Hematopoietic multipotent progenitor cell (in vitro differentiated cells): ENCODE measurements at places on chromosomes 2 and 18. TPM values are rescaled to one million over a fixed set of nuclear protein-coding genes. Genes with fewer than 3 reads are reported as not detected.

DNA sequence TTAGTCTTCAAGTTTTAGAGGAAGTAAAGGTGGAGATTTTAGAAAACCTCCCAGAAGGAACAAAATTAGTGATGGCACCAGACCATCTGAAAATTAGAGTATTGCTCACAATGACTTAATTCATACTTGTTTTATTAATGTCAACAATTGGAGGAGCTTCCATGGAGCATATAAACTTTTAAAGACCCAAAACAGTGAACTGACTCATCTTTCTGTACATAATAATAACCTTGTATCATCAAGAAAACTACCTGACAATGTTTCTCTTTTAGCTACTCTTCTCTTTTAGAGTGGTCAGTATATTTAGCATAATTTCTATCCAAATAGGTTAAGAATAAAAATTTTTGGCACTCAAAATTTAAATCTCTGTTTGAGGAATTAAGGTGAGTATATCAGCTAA, 7.2 kb upstream of the ITGAV start:
- DNase-seq = no peak

DNA sequence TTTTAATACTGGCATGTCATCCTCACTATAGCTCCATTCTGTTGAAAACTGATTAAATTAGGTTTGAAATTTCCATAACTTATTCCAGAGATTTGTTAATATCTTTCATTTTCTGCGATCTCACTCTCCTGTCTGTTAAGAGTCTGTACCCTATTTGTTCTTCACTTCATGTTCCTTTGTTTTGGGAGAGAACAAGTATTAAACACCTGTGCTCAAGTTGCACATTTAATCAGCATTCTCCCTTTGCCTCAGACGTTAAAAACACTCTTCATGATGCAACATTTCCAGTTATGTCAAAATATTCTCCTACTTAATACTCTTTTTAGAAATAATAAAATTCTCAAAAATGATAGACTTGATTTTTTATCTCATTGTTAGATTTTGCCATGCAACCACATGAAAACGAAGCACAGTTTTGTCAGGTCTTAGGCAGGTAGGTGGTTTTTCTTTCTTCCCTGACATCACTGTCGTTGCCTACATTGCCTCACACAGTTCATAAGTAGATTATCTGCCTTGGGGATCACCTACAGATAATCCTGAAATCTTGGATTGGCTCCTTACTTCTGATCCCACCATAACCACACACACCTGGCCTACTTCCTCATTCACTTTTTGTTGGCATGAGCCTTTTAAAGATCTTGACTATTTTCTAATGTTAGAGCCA, 109.9 kb downstream of the GAREM1 start:
- no peak for DNase-seq

Gene DSC2
- total RNA-seq = 0.27 TPM

Gene ZNF512
- 24.2 TPM for total RNA-seq

Gene RNF125
- total RNA-seq = 8.9 TPM
